ENCODE measurements at places on chromosomes 1 and 21.
A peak's percentile ranks its signal among the peaks of the same experiment; 100 is the strongest.

DNA sequence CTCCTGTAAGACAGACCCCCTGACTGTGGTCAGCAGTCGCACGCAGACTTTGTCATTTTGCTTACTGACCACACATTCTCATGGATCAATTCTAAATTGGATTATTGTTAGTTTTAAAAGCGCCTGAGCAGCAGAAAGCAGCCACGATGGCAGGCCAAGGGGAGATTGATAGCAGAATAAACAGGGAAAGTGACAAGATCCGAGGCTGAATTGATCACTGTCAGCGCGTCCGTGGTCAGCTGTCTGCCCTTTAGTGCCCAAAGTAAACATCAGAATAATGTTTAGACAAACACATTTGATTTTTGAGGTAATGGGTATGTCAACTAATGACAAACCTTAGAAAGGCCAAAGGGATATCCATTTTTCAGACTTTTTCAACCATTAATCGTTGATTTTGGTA is 426.8 kb downstream of the SETD4 start:
- DNase-seq = no peak

DNA sequence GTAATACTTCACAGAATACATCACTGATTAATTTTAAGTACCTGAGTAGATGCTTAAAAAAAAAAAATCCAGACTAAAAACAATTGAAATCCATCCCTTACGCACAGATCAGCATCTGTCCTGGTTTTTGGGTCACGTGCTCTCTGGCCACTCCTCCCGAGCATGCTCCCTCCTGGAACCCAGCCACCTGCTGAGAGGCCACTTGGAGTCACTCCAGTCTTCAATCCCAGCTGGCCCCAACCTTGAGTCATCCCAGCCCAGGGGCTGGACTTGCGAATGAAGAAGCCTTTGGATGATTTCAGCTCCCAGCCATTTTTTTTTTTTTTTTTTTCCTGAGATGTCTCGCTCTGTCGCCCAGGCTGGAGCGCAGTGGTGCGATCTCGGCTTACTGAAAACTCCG is 8.9 kb downstream of the MAP1LC3C start:
- DNase-seq = no peak

- no peak for DNase-seq
Measured at GRCh38 chr1:28130901-28131300, 42.5 kb upstream of the EYA3 start.

DNA sequence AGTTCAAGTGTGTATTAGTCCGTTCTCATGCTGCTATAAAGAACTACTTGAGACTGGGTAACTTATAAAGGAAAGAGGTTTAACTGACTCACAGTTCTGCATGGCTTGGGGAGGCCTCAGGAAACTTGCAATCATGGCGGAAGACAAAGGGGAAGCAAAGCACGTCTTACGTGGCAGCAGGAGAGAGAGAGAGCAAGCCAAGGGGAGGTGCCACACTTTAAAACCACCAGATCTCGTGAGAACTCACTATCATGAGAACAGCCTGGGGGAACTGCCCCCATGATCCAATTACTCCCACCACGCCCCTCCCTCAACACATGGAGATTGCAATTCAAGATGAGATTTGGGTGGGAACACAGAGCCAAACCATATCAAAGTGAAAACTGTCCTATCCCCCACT is 4.1 kb upstream of the MIS18A start:
- no peak for DNase-seq

DNA sequence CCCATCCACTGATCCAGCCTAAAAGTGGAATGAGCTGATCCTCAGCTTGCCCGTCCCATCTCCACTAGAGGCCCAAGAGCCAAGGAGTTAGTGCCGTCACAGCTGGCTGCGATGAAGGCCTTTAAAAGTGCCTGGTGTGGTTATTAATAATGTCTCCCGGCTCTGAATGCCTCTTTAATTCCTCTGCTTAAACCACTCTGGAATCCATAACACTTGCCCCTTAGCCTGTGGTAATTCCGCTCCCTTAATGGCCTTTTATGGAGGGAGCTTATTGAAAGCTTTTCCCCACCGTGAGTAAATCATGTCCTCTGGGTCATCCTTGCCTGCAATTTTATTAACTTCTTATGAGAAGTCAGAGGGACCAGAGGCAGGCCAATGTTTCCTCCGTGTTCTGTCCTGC is 55.4 kb downstream of the UBIAD1 start:
- no peak for DNase-seq

GRCh38 chr1:227924833-227925574 is 22.7 kb downstream of the WNT9A start:
- no peak for DNase-seq

GRCh38 chr1:154129391-154129970 is 25.4 kb downstream of the NUP210L start:
- DNase-seq = no peak

- no peak for DNase-seq
Measured at GRCh38 chr21:44648557-44649311, 2.5 kb downstream of the KRTAP10-11 start.

GRCh38 chr1:220921498-220921897 is 42.3 kb downstream of the HLX start:
- DNase-seq = no peak

GRCh38 chr1:7174561-7174960 is 389.3 kb downstream of the CAMTA1 start:
- no peak for DNase-seq

DNA sequence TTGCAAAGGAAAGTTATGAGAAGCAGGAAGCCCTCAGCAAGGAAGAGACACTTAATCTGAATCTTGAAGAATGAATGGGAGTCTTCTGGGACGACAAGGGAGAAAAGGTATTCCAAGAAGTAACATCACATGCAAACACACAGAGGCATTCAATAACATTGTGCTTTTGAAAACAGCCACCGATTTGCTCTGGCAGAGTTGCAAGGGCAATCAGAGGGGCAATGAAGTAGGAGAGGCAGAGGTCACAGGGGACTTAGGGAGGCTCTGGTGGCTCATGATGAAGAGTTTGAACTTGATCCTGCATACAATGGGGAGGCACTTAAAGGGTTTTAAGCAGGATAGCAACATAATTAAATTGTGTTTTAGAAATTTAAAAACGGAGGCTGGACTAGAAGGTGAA is 107.7 kb downstream of the DDX20 start:
- DNase-seq = no peak

DNA sequence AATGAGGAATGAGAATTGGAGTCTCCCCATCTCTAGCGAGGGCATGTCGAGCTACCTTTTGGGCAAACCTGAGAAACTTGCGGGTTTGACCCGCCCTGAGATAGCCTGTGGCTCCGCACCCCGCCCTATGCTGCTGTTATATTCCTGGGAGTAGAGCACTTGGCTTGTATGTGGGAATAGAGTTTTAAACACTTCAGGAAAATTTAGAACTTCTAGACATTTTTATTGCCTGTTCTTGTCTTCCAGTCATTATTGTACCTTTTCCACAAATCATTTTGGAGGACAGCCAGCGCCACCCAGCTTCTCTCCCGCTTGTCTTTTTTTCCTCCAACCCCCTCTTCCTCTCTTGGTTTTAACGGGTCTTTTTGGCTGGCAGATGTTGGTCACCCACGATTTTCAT is 738 bp downstream of the GNPAT start:
- DNase-seq = no peak

- no peak for DNase-seq
Measured at GRCh38 chr1:221308534-221309511, 429.6 kb downstream of the HLX start.

- DNase-seq = no peak
Measured at GRCh38 chr21:38170283-38170682, 86.5 kb upstream of the KCNJ15 start.

- peak; percentile 54 for DNase-seq
Measured at GRCh38 chr1:92483610-92484471, 2.9 kb downstream of the GFI1 start.

DNA sequence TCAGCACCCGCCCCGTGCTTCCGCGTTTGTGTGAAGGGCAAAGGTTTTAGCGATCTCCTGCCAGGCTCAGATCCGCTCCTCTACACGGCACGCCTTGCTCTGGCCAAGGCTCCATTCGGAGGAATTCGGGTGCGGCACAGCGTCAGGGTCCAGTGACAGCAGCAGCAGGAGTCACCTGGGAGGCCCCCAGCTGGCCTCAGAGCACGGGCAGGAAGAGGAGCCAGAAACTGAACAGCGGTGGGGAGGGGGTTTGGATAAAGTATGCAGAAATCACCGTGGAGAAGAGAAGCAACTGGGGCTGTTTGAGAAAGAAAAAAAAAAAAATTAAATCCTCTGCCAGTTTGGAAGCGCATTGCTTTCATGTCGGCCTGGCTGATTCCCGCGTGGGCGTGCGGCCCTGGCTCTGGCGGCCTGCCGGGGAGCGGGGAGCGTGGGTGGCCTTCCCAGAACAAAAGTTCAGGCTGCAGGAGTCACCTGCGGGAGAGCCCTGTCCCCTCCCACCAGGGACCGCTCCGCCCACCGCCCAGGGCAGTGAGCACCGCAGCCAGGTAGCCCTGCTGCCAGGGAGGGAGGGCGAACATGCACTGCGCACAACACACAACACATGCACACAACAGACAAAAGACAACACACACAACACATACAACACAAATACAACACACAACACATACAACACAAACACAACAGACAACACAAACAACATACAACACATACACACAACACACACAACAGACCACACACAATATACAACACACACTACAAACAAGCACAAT is 107.6 kb downstream of the ETS2 start:
- DNase-seq = no peak

- DNase-seq = no peak
Measured at GRCh38 chr1:205229399-205229871, 1.7 kb downstream of the TMCC2 start.

DNA sequence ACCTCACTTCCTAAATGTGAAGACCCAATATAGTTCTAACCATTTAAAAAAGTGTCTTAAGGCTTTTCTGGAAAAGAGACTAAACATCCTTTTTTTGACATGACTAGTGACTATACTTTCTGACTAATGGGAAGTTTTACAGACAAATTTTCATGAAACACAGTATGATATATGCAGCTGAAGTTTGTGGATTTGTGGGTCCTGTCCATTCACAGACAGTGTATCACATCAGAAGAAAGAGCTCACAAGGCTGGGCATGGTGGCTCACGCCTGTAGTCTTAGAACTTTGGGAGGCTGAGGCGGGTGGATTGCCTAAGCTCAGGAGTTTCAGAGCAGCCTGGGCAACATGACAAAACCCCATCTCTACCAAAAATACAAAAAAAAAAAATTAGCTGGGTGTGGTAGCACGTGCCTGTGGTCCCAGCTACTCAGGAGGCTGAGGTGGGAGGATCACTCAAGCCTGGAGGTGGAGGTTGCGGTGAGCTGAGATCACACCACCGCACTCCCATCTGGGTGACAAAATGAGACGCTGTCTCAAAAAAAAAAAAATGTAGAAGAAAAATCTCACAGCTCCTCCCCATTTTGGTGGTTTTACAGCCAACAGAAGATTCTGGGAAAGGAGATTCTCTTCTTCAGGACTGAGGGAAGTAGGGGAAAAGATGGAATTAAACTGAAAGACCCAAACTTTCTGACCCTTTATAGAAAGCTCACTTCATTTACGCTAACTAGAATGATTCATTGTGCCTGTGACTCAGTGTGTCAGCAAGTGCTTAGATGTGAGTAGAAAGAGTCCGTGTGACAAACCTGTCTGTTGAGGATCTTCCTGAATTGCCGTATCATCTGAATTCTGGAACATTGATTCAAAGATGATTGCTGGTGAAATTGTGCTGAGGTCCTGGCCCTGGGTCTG is 15.2 kb upstream of the YRDC start:
- DNase-seq = no peak

DNA sequence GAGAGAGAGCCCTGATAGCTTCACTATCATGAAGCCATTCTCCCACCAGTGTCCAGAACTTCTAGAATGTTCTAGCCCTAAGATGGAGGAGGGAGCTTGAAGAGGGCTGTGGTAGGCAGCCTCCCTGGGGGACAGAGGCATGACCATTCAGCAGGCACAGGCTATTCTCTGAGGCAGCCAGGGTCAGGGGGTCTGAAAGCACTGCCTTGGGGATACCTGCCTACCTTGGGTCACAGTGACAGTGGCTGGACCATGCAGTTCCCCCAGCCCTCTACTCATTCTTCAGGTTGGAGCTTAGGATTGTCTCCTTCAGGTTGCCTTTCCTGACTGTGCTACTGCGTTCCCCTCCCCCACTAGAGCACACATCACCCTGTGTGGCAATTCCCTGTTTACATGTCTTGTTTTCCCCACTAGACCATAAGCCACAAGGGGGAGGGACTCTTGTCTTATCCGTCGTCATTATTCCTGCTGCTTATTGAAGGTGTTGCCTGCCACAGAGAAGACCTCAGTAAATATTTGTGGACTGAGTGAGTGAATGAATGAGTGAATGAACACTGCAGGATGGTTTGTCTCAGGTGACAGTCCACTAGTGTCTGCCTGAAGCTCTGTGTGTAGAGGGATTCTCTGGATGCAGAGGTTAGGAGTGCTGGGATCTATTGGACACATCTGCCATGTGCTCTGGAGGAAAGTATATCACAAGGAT is 5.2 kb downstream of the ZDHHC18 start:
- DNase-seq = no peak

GRCh38 chr1:181386340-181386739 is 97.0 kb upstream of the CACNA1E start:
- no peak for DNase-seq

GRCh38 chr1:22484706-22485345 is 33.2 kb downstream of the ZBTB40 start:
- DNase-seq = no peak

DNA sequence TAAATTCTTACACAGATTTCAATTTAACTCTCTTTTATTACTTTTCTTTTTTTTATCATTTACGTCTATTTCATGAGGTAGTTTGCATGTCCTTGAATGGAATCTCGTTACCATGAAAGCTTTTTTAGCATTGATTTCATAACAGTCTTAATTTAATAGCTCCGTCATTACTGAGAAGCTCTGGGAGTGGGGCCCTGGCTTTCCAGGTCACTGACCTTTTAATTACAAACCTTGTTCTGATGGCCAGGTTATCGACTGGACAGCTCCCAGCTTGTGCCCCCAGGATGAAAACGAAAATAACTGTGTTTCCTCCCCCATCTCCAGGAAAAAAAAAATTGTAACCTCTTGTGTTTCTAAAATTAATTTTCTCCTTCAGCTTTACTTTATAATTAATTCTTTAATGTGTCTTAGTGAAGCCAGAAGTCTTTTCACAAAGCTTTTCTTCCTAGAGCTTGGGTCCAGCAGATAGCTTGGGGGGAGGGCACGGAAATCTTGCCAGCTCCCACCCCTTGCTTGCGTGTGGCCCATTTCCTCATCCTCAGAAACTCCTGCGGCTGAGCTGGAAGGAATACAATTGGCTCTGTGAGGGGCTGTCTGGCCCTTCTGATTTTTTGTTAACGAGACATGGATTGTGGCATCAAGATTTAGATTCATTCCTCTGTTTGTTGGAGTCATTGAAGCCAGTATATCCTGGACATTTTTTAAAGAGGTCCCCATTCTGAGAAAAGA is 65.7 kb downstream of the PEX14 start:
- DNase-seq = no peak

DNA sequence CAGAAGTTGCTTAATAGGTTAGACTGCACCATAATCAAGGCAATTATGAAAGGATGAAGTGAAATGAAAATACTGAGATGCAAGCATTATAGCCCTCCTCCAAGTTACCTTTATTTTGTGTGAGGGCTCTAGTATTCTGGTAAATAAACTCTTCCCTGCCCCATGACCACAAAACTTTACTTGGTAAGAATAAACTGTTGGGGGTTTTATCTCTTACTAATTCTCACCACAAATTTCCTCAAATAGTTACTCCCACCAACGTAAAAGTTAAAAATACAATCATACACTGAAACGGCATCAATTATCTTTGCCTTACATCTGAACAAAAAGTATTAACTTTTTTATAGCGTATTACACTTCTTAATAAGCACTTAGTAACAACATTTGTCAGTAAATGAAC is 29.5 kb downstream of the C21orf91 start:
- no peak for DNase-seq

- DNase-seq = no peak
Measured at GRCh38 chr1:161511018-161511755, 5.9 kb downstream of the FCGR2A start.

All from stimulated activated CD8-positive, alpha-beta memory T cell treated with anti-CD3 and anti-CD28 coated beads, Interleukin-7, amount 100 ng/mL, for 24 hours (primary cell).